Fibroblast of skin of right quadriceps (primary cell): ENCODE measurements at places on chromosomes 2 and 18.

- DNase-seq = no peak
Measured at GRCh38 chr2:235056768-235057167, 105.0 kb downstream of the SH3BP4 start.

GRCh38 chr2:49770919-49771318, 616.6 kb upstream of the FSHR start:
- DNase-seq = peak; percentile 37

DNA sequence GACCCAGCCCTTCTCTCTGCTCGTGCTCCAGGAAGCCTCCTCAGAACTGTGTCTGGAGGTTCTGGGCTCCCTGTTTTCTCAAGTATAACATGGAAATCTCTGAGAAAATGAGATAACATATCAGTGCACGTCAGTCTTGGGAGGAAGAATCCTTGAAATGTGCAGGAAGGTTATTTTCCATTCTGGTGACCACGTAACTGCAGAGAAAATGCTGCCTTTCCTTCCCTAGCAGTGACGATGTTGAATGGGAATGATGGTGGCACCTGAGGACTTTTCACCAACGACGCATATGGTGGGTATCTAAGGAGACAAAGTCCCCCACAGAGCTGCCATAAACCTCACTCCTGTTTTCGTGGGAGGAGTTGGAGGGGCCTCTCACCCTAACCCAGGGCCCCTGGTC, 272.1 kb upstream of the SIX2 start:
- no peak for DNase-seq

GRCh38 chr18:59149007-59149406, 9.3 kb downstream of the SEC11C start:
- no peak for DNase-seq

- no peak for DNase-seq
Measured at GRCh38 chr2:39203382-39203781, 40.4 kb downstream of the CDKL4 start.

- no peak for DNase-seq
Measured at GRCh38 chr2:76825140-76825970, 696.8 kb downstream of the LRRTM4 start.

DNA sequence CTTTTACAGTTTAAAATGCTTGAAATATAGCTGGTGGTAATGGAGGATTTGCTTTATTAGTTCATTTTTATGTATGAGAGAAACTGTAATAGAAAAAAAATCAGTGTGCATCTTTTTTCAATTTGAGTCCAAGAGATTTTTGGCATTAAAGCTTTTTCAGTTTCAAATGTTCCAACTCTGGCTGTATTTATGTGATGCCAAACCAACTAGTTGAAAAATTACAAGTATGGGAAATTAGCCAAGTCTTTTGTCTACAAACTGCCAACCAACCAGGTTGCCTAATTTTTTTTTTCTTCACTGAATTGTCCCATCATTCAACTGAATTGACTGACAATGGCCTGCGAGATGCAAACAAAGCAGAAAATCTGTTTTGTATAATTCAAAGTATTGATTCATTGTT, 95.7 kb downstream of the ICOS start:
- no peak for DNase-seq

- no peak for DNase-seq
Measured at GRCh38 chr18:36041146-36041545, 26.2 kb downstream of the RPRD1A start.
